Naive thymus-derived CD4-positive, alpha-beta T cell (primary cell): ENCODE measurements at places on chromosomes 2 and 18. TPM values are rescaled to one million over a fixed set of nuclear protein-coding genes. Genes with fewer than 3 reads are reported as not detected.

Gene TM4SF20
- polyA plus RNA-seq = 0.09 TPM

Gene SEMA4F
- polyA plus RNA-seq = 8.6 TPM

Gene SERPINB11
- not detected for polyA plus RNA-seq

Gene CRYBA2
- not detected for polyA plus RNA-seq

Gene TRIM43
- polyA plus RNA-seq = not detected

Gene LRRTM1
- not detected for polyA plus RNA-seq

Gene ST8SIA5
- not detected for polyA plus RNA-seq

Gene EFHD1
- polyA plus RNA-seq = 3.1 TPM
